Cardiac septum (tissue), 1 donor: ENCODE measurements at places on chromosomes 1 and 21.

DNA sequence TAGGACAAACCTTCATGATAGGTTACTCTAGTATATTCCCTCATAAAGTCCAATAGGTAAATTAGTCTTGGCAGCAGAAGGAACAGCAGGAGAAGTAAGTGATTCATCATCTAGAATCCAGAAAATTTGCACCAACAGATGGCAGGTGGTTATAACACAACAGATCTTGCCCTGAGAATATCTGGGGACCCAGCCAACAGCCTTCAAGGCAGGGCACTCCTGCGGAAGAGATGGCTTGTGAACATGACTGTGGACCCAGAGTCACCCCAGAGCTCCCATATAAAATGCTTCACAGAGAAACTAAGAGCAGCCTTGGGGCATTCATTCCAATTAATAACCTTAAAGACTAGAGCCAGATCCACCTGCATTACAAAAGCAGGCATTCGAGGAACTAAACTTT, 7.9 kb upstream of the PLA2G2C start:
- DNase-seq: no peak

DNA sequence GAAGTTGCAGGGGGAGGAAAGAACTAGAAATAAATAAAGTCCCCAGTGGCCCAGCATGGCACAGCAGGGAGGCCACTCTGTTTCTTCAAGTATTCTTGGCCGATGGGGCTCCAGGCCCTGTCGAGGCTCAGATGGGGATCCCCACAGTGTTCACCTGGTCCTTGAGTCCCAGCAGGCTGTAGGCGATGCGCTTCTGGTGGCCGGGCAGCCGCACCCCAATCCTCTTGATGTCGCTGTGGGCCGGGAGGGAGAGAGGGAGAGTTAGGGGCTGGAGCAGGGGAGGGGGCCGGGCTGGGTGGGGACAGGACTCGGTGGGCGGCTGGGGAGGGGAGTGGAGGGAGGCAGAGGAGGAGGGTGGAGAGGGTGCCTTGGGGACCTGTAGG, 30.8 kb downstream of the EPHA2 start:
- DNase-seq: no peak

DNA sequence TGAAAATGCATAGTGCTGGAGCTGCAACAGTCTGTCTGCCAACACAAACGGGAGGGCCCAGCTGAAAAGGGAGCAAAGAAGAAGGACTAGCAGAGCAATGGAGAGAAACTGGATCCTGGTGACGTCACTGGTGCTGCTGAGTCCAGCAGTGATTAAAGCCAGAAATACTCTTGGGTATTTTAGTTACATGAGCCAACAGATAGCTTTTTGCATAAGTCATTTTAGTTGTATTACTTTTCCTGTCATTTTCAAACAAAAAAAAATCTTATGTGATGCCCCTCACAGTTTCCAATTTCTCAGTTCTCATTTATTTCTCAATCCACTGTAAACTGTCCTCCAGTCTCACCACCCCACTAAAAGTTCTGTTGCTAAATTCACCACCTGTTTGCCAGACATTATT, 38.7 kb upstream of the NEK7 start:
- peak; percentile 78 for DNase-seq

DNA sequence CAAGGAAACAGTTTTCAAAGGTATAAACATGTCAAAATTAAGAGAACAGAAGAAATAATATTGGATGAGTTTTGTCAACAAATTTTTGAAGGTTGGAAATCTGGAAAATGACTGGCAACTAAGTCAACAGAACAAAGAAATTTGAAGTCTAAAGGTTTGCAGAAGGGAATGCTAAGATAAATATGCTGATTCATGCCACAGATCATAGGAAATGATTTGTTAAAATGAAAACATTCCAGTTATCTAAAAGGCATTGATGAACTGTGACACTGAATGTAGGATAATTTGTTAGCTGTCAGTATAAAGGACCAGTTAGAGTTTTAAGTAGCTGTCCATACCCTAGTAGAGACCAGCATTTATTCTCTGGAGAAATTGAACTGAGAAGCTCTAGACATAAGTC, 157.9 kb upstream of the CHRM3 start:
- no peak for DNase-seq

DNA sequence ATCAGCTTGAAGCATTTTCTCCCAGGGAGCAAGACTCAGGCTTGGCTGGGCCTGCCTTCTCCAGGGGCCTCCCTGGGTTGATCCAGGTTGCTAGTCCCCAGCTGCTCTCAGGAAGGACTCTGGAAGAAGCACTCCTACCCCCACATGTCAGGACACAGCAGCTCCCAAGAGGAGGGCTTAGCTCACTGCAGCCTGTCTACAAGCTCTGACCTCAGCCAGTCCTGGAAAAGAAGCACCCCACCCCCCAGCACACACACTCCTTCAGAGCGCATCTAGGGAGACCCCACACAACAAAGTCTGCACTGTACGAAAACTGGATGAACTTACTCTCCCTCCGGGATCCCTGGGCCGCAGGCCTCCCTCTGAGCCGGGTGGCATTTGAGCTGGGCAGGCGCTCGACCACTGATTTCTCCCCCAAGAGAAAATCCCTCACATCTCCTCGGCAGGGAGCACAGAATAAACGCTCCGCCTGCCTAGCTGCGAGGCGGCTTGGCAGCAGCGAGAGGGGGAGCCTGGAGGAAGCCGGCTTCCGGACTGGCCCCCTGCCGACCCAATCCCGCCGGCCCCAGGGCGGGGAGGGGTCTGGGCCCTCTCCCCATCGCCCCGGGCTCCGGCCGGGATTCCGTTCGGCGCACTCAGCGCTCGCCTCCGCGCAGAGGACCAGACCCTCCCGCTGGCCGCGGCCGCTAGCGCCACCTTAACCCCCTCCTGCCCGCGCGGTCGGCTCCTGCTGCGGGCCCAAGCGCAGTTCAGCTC, at the start of gene KCNA2:
KCNA2 (minus strand) TSS at position 458 of the 756 bp plus-strand sequence. CDS start 1,576 bp downstream, outside the sequence.
- DNase-seq: peak; percentile 74

GRCh38 chr1:244010191-244010590, 40.9 kb upstream of the ZBTB18 start:
- DNase-seq: no peak

- no peak for DNase-seq
Measured at GRCh38 chr1:27392778-27393635, 585 bp downstream of the GPR3 start.

GRCh38 chr1:110076789-110077500, 6.5 kb upstream of the ALX3 start:
- no peak for DNase-seq

- DNase-seq: no peak
Measured at GRCh38 chr1:114037631-114037890, 58.3 kb downstream of the OLFML3 start.
